T-cell (primary cell): ENCODE measurements at places on chromosomes 16 and 17.

- no peak for DNase-seq
These were observed 44.9 kb upstream of the CACNG5 start for GRCh38 chr17:66789961-66790437.

GRCh38 chr17:53571342-53571741, 251.4 kb upstream of the KIF2B start:
- DNase-seq: no peak

DNA sequence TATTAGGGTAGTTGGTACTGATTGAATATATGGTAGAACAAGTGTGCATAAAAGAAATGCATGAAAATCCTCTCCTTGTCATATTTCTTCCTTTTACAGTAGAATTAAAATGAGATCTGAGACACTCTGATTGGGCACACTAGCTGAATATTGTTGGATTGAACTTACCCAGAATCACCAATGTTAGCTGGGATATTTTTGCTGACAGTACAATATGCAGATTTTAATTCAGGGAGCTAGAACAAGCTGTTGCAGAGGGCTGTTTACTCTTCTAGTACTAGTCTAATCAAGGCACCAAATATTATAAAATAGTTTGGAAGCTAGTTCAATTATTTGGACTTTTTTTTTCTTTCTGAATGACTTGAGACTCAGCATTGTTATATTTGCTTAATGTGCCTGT, 4.6 kb downstream of the TANC2 start:
- DNase-seq: no peak

GRCh38 chr16:53449816-53450517, 15.7 kb downstream of the RBL2 start:
- DNase-seq: no peak

GRCh38 chr17:68566442-68566738, 34.8 kb downstream of the FAM20A start:
- DNase-seq: no peak

GRCh38 chr17:66900126-66901010, 64.1 kb upstream of the CACNG4 start:
- DNase-seq: no peak

DNA sequence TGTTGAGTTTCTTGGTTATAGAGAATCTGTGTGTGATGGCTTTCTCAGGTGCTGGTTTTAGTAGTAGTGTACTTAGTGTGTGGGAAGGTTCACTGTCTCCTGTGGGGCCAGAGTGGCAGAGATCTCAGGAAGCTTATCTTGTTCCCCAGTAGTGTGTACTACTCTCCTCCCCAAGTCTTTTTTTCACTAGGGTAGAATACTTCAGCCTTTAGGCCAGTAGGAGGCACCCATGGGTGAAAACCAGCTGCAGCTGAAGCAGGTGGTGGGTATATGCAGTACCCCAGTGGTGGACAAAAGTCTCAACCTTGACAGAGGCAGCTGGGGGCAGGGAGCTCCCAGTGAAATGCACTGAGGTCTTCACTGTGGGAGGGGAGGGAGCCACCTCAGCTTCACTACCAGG, 109.9 kb downstream of the PHKB start:
- no peak for DNase-seq

GRCh38 chr17:42708588-42708987, 26.3 kb downstream of the CNTNAP1 start:
- DNase-seq: no peak

DNA sequence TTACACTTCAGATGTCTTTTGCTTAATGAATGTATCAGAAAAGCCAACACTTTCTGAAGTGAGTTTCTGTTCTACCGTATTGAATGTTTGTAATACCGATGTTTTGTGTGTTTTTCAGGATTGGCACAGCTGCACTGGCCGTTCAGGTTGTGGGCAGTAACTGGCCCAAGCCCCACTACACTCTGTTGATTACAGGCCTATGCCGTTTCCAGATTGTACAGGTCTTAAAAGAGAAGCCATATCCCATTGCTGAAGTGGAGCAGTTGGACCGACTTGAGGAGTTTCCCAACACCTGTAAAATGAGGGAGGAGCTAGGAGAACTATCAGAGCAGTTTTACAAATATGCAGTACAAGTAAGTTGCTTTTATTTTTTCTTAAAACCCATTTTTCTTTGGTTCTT, 4.7 kb upstream of the ABCC11 start:
- no peak for DNase-seq
